ENCODE measurements at places on chromosomes 5 and 9. TPM values are rescaled to one million over a fixed set of nuclear protein-coding genes. Genes with fewer than 3 reads are reported as not detected.

The TICAM2 gene
- 0.43 TPM for total RNA-seq

The GHR gene
- 5.1 TPM for total RNA-seq

The ROR2 gene
- total RNA-seq: not detected

The LAMC3 gene
- 1.5 TPM for total RNA-seq

The MYMK gene
- total RNA-seq: not detected

The ANKRD33B gene
- total RNA-seq: 2.0 TPM

The FOXD4L3 gene
- under 0.01 TPM for total RNA-seq

The PCDHA3 gene
- total RNA-seq: 0.11 TPM

The AFAP1L1 gene
- total RNA-seq: 226 TPM

The PCDHGA7 gene
- total RNA-seq: 0.65 TPM

The PAPPA gene
- 0.09 TPM for total RNA-seq

The FAM78A gene
- 3.7 TPM for total RNA-seq

The CDC20B gene
- total RNA-seq: under 0.01 TPM

The IFNA21 gene
- not detected for total RNA-seq

The LVRN gene
- total RNA-seq: 0.22 TPM

The GLDC gene
- 4.3 TPM for total RNA-seq

The IFNA2 gene
- not detected for total RNA-seq

The FABP6 gene
- total RNA-seq: not detected

The NME5 gene
- 2.3 TPM for total RNA-seq

The TRPM6 gene
- 0.09 TPM for total RNA-seq

The RORB gene
- total RNA-seq: not detected

The SVEP1 gene
- total RNA-seq: under 0.01 TPM

The PCDHB4 gene
- 0.22 TPM for total RNA-seq

The LHX3 gene
- total RNA-seq: not detected

The PRLR gene
- not detected for total RNA-seq

The UGT3A1 gene
- not detected for total RNA-seq

The CYLC2 gene
- total RNA-seq: not detected

The PNPLA7 gene
- 0.65 TPM for total RNA-seq

The ANKDD1B gene
- 0.54 TPM for total RNA-seq

The SLC6A19 gene
- not detected for total RNA-seq

The BTNL8 gene
- total RNA-seq: 0.09 TPM

Data from dermis lymphatic vessel endothelial cell (primary cell).